ENCODE measurements at places on chromosomes 7 and 10. TPM values are rescaled to one million over a fixed set of nuclear protein-coding genes. Genes with fewer than 3 reads are reported as not detected.

DNA sequence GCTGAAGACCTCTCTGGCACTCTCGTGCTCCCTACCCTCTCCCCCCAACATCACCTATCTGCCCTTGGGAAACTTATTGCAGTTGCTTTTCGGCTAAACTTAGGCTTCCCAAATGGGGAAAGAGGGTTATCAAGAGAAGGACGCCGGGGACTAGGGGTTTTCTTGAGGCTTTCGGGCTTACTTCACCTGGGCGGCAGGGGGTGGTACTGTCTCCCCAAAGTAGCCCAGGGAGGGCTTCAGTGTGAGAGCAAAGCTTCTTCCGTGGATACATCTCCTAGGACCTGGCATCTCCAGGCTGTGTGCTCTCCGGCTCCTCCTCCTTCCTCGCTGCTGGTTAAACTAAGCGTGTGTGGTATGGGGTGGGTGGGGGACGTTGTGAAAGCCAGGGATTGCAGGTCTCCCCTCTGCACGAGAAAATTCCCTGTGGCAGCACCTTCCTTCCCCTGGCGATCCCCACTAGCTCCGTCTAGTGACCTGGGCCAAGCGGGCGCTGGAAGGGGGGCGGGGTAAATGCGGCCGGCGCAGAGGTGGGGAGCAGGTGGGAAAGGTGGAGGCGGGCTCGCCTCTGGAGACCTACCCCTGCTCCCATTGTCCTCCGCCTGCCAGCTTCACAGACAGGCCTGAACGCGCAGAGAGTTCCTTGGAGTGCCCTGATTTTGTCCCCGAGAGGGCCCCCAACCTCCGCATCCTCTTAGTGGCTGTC, 1.1 kb downstream of the PLXDC2 start:
- no peak for DNase-seq

GRCh38 chr10:105885495-105885894, 1244.4 kb downstream of the SORCS3 start:
- DNase-seq: no peak

DNA sequence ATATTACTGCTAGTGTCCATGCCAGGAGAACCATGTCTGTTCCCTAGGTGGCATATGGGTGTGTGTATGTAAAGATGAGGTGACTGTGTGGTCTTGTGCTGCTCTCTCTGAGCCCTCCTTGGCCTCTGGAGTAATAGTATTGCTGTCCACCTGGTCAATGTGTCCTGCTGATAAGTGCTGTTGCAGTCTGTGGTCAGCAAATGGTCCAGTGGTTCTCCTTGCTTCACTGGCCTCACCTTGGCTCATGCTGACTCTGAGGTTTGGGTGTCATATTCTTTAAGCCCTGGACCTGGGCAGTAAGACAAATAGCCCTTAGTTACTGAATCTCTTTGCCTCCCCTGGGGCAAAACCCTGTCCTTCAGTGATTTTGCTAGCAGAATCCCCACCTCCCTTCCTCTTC, 56.8 kb downstream of the TPST1 start:
- no peak for DNase-seq

DNA sequence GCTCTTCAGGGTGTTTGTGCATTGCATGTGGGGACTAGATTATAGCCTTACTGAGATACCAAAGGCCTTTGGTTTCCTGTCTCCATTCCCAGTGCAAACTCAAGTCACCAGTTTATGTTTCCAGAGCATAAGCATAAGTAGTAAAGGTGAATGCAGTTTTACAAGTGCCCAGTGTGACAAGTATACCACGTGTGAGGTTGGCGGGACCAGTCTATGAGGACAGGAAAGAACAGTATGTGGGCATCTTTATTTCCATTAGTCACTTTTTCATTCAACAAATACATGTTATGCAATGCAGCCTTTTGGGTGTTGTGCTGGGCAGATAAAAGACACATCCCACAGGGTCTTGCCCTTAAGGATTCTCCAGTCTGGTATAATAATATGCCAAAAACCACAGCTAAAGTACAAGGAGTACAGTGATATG, 146.5 kb downstream of the ARID5B start:
- DNase-seq: no peak

GRCh38 chr7:55309040-55309991, 55.8 kb upstream of the LANCL2 start:
- no peak for DNase-seq

DNA sequence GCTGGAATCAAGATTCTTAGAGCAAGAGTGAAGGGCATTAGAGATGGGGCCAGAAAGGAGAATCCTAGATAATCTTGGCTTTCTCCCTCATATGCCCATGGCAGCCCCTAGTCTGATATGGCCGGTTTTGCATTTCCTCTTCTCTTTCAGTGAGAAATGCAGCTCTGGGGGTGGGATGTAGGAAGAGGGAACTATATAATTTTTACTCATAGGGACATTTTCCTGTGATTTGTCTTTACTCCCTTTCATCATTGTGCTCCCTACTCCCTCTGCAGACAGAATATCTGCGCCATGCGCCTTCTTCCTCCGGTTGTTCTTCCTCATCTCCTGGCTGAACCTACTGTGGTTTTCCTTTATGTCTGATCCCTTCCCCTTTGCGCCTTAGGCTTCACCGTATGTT, 16.8 kb upstream of the CHCHD1 start:
- no peak for DNase-seq

- DNase-seq: peak; percentile 44
Measured at GRCh38 chr7:1758028-1758858, 88.2 kb downstream of the ELFN1 start.

- no peak for DNase-seq
Measured at GRCh38 chr7:158728911-158729645, 24.5 kb upstream of the NCAPG2 start.

- DNase-seq: no peak
Measured at GRCh38 chr7:126501617-126502016, 751.1 kb downstream of the GRM8 start.

GRCh38 chr10:70672165-70673042, at the start of gene ADAMTS14:
ADAMTS14 (plus strand) TSS chr10:70672506; CDS start chr10:70672803, 297 bp downstream.
- no peak for DNase-seq

- DNase-seq: no peak
Measured at GRCh38 chr7:52501696-52502095, 533.7 kb upstream of the POM121L12 start.

- no peak for DNase-seq
Measured at GRCh38 chr7:69873512-69873911, 275.2 kb downstream of the AUTS2 start.

GRCh38 chr7:44066111-44066460, 719 bp upstream of the PGAM2 start:
- no peak for DNase-seq

The PPP1R9A gene
- 3.3 TPM for total RNA-seq

The POU6F2 gene
- total RNA-seq: not detected

The MUC12 gene
- total RNA-seq: not detected

The NPM3 gene
- total RNA-seq: 235 TPM

The HOXA5 gene
- total RNA-seq: 1.6 TPM

The SP4 gene
- 13.8 TPM for total RNA-seq
